ENCODE measurements at places on chromosomes 7 and 10.

GRCh38 chr10:47286591-47287315 is 13.2 kb upstream of the GDF10 start:
- no peak for DNase-seq

- peak; percentile 12 for DNase-seq
Measured at GRCh38 chr7:424301-424935, 95.2 kb downstream of the PDGFA start.

DNA sequence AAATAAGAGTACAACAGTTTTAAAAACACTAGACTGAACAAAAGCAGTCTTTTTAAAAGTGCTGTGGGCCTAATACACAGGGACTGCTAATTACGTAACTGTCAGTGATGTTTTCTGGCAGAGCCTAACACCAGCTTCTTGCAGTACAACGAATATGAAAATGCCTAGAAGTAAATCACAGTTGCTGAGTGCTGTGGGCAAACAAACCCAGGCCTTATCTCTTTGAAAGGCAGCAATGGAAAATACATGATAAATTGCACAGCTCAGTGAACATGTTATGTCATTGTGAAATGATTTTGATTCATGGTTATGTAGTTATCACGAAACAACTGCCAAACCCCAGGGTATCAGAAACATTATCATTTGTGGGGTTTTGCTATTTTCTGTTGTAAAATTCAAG is 428.4 kb downstream of the GFRA1 start:
- peak; percentile 19 for DNase-seq

- DNase-seq, result peak; percentile 71
Measured at GRCh38 chr7:38463277-38464225, 167.6 kb downstream of the AMPH start.

- DNase-seq, result no peak
Measured at GRCh38 chr7:87060288-87060537, 759 bp upstream of the ELAPOR2 start.

DNA sequence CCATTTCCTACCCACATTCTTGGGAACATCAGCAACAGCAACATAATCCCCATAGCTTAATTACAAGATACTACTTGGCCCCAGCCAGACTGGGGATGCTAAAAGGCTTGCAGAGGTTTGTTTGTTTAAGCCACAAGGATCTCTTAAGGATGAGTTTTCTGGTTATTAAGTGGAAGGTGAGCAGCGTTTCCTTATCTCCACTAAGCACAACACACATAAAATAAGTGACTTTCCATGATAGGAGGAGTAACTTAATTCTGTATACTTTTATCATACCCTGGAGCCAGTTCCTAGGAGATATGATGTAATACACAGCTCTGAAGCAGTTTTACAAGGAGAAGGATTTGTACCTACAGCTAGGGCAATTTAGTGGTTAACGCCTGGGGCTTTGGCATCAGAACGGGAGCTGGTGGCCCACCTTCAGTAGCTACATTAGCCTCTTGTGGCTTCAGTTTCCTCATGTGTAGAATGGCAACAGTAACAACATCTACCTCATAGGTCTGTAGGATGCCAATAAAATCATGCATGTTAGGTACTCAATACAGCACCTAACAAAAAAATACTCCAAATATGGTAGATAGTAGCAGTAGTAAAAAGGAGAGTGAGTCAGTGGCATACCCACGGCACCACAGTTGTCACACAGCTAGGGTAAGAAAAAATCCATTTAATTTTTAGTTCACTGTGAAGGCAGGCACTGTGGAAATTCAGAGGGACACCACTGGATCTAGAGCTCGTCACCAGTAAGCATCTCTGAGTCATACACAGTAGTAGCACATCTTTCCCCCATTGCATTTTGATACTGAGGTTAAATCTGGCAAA is 55.2 kb downstream of the DOCK4 start:
- no peak for DNase-seq

- no peak for DNase-seq
Measured at GRCh38 chr7:97419898-97420297, 302.4 kb downstream of the SDHAF3 start.

GRCh38 chr10:113991091-113991860 is 52.4 kb upstream of the ADRB1 start:
- no peak for DNase-seq
